ENCODE measurements at places on chromosomes 7 and 10.

- DNase-seq = no peak
These were observed 22.5 kb downstream of the TMEM176A start for GRCh38 chr7:150823043-150823442.

- DNase-seq = no peak
These were observed 103.4 kb upstream of the ANLN start for GRCh38 chr7:36286226-36286625.

DNA sequence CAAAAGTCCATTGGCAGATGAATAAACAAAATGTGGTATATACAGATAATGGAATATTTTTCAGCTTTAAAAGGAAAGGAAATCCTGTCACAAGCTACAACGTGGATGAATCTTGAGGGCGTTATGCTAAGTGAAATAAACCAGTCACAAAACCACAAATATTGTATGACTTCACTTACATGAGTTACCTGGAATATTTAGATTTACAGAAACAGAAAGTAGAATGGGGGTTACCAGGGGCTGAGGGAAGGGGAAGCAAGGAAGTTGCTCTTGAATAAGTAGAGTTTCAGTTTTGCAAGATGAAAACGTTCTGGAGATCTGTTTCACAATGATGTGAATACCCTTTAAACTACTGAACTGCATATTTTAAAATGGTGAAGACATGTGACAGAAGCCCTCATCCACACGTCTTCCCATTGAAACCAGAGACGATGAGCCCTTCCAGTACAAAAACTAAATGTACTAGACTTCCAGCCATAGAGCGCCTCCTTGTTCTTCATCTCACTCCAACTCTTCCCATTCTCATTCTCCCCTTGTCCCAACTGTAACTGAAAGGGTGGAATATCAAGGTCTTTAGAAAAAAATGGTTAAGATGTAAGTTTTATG lies 62.4 kb downstream of the MICU1 start:
- no peak for DNase-seq

- peak; percentile 51 for DNase-seq
These were observed 2.2 kb downstream of the FZD8 start for GRCh38 chr10:35639728-35640401.

- no peak for DNase-seq
These were observed 544 bp downstream of the TSPAN33 start for GRCh38 chr7:129144834-129145668.

DNA sequence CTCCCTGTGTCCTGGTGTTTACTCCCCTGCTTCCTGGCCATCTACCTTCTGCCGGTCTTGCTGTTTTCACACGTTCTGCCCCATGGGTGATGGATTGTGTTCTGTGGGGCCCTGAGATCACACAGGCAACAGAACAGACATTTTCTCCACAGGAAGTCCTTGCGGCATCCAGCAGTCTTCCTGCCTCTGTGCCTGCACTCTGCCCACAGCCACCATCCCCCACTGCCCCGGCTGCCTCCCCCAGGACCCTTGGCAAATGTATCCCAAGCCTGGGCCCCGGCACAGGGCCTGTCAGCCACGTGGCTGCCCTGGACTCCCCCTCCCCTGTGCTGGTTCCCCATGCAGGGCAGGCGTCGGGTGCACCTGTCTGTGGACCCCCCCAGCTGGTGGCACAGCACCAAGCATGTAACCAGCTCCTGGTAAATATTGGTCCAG lies 184.2 kb downstream of the WDR37 start:
- no peak for DNase-seq

GRCh38 chr10:132263866-132264265 lies 43.9 kb downstream of the STK32C start:
- no peak for DNase-seq

DNA sequence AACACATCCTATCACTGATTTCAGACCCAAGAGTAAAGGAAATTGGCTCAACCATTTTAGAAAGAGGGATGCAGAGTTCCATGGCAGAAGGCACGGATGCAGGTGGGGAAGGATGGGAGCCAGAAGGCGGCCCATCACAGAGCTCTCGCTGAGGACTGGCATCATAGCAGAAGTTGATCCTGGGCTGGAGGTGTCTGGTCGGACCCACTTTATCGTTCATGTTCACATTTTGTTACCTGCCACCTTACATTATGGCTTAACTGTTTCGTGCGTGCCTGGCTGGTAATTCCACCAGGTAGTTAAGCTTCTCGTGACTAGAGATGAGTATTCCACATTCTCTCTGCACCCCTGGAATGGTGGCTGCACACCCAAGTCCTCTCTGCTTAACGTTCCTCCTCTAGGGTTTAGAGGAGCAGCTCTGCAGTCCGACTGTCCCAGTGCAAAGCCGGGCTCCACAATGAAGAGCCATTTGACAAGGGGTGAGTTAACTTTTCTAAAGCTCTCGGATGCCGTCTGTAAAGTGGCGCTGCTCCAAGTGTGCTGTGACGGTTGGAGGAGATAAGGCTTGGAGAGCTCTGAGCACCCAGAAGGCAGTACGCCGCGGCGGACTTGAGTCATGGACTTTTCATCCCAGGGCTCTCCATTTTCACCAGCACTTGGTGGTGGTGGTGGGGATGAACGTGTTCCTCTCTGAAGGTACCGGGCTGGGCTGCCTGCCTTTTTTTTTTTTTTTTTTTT lies 157.1 kb upstream of the SHH start:
- no peak for DNase-seq

- peak; percentile 34 for DNase-seq
These were observed 6.2 kb upstream of the MBL2 start for GRCh38 chr10:52778511-52779392.

DNA sequence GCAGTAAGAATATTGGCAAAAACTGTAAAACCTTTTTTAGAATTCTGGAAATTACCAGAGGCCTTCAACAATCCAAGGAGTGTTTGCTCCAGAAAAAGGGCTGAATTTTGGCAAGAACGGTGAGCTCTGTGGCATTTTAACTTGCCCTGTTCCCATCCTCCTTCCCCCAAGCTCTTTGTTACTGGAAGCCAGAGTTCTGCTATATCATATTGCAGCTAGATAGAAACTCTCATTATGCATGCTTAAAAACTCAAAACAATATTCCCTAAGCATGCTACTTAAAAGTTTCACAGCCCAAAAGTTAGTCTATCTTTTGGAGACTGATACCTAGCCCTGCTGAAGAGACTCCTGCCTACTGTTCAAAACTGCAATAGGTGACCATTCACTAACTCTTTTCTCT lies 70.6 kb upstream of the GPR37 start:
- DNase-seq = no peak

DNA sequence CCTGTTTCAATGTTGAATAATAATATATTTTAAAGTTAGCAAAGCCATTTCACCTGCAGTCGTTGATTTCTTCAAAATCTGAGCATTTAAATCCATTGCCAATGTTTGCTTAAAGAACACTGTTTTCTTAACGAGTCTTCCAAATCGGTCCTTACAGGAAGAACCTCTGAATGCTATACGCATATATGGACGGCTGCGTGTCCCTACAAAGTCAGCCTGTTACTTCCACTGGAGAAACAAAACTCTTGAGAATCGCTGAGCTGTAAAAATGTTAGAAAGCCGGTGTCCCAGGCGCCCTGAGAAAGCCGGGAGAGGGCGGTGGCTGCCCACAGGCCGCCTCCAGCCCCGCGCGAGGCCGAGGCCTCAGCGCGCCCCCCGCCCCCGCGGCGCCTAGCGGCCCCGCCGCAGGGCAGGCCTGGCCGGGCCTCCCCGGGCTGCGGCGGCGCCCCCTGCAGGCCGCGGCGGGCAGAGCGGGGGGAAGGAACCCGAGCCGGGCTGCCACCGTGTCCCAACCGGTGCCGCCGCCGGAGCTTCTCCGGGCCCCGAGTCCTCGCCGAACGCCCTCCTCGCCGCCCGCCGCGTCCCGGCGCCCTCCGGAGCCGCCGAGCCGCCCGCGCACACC lies at the start of gene FHIP2A:
Gene FHIP2A (plus strand): TSS at position 488 of the 622 bp plus-strand sequence. CDS start 299 bp downstream, outside the sequence.
- peak; percentile 84 for DNase-seq

DNA sequence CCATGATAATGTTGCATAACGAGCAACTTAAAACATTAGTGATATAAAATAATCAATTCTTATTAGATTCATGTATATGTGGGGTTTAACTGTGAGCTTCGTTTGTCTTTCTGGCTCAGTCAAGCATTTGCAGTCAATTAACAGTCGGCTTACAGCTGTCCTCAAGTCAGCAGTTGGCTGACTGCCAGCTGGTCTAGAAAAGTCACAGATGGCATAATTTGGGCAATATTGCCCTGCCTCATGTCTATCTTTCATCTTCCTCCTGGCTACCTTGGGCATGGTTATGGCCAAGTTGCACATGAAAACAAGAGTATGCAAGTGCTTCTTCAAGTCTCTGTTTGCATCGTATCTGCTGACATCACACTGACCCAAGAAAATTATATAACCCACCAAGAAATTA lies 186.1 kb upstream of the ZWINT start:
- no peak for DNase-seq

DNA sequence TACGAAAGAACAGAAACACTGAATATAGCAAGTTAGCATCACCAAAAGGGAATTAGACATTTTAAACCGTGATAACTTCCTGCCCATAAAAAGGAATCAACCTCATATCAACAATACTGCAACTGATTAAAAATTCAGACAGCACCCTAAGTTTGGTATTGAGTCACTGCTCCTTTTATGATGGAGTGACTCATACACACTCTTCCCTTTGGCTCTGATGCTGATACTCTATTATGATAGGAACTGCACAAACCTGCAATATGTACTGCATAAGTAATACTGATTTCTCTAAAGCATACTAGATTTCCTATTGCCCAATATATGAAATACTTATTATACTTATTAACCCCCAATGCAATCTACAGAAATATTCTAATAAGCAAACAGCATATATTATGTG lies 118.7 kb downstream of the PARD3 start:
- peak; percentile 74 for DNase-seq

- DNase-seq = no peak
These were observed 15.5 kb upstream of the ICA1 start for GRCh38 chr7:8277394-8277982.

GRCh38 chr7:112118581-112119566 lies 87.3 kb downstream of the DOCK4 start:
- no peak for DNase-seq

- peak; percentile 18 for DNase-seq
These were observed 80.3 kb downstream of the PLXNA4 start for GRCh38 chr7:132495936-132496335.

DNA sequence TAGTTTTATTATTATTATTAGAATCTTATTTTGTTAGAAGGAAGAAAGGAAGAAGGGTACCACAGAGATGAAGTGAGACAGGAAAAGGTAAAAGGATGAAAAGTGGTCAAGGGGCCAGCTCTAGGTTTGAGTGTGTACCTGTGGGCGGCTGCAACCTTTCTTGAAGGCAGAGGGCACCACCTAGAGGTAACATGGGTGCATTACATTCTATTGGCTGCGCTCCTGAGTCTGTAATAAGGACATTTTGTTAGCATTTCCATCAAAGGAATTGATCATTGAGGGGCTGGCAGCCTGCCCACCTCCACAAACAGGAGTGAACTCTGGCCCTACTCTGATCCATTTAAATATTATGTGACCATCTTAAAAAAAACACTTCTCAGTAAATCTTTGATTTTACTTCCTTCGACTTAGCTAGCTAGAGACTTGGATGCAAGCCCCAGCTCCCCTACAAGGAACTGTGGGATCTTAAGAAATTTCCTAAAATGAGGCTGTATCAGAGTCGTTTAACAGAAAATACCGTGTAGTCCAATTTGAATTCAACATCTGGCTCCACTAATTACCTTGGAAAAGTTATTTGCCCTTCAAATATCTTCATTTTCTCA lies 610.4 kb downstream of the IPMK start:
- DNase-seq = peak; percentile 39

- DNase-seq = no peak
These were observed 435.5 kb downstream of the TCERG1L start for GRCh38 chr10:130875897-130876472.

- peak; percentile 46 for DNase-seq
These were observed 164.9 kb upstream of the RHEB start for GRCh38 chr7:151684408-151685175.

- DNase-seq = peak; percentile 70
These were observed 33.0 kb upstream of the PPP1R3C start for GRCh38 chr10:91665842-91666241.

GRCh38 chr10:84499846-84500245 lies 171.5 kb downstream of the CCSER2 start:
- DNase-seq = no peak

GRCh38 chr7:63071920-63072319 lies 926.7 kb upstream of the ZNF722 start:
- DNase-seq = no peak

- no peak for DNase-seq
These were observed 700 bp downstream of the GSAP start for GRCh38 chr7:77415476-77415822.

GRCh38 chr10:3785251-3785850 lies 342 bp upstream of the KLF6 start:
- peak; percentile 98 for DNase-seq

DNA sequence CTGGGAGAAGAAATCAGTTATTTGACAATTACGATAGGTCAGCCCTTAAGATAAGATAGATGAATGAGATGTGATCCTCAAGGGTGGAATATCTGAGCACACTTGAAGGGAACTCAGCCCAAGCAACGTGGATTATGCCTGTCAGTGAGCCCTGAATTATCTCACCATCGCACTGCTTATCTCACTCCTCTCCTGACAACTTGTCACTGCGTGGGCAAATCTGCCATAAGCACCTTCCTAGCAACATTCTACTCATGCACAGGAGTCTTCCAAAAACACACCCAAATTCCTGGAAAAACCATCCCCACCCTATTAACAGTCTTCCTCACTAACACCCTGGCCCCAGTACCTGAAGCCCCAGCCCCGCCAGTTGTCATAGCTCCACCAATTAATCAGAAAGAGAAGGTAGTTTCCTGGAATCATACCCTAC lies 46.5 kb upstream of the IL6 start:
- DNase-seq = no peak

DNA sequence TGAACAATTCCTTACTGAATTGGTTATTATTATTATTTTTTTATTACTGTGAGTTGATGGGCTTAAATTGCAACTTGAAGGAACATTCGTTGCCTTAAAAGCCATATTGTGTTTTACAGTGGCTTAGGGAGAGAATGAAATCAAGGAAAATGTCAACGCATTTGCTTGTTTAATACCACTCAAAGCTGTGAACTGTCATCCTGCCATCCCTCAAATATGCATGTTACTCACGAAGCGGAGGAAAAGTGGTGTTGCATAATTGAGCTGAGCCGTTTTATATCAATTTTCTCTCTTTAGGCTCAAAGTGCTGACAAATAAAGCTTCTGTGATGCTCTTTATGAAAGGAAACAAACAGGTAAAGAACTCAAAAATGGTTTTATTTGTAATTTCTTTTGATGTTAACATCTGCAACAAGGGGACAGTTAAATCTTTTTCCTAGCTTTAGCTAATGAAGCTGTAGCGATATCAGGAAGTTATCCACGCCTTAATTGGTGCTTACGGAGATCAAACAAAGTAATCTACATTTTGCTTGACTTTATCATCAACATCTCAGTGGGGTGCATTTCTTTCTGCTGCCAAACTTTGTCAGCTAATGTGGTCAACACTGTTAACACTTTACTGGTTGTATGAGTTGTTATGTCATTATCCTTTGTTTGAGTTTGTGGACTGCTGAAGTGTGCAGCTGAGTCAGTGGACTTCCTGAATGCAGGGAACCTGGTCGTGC lies 33.1 kb downstream of the GLRX3 start:
- DNase-seq = peak; percentile 53

- no peak for DNase-seq
These were observed 117.0 kb downstream of the WNT2 start for GRCh38 chr7:117205873-117206272.
